ENCODE measurements at places on chromosomes 12 and 14.

GRCh38 chr12:67202011-67202677 is 67.0 kb upstream of the CAND1 start:
- DNase-seq = no peak

- peak; percentile 73 for DNase-seq
Observed at GRCh38 chr12:13179211-13180074, 17.1 kb upstream of the EMP1 start.

- no peak for DNase-seq
Observed at GRCh38 chr12:50467439-50467838, 37.3 kb upstream of the DIP2B start.

- DNase-seq = peak; percentile 20
Observed at GRCh38 chr14:63174760-63175191, 29.5 kb upstream of the RHOJ start.

- no peak for DNase-seq
Observed at GRCh38 chr12:103269946-103270345, 225.8 kb downstream of the C12orf42 start.

GRCh38 chr12:53389702-53390101 is 9.7 kb downstream of the SP1 start:
- no peak for DNase-seq

DNA sequence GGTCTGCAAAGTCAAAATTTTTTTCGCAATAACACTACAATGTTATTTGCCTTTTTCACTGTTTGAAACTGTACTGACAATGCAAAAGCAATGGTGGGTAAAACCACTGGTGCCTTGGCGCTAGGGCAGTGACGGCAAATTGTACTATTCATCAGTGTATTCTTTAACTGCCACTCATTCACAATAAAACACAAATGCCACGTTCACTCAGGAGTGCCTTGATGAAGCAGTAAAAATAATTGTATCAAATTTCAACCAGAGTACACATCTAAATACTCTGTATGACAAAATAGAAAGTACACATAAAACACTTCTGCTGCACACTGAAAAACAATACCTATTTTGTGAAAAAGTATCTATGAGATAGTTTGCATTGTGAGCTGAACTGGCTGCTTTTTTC is 17.8 kb downstream of the DCAF5 start:
- no peak for DNase-seq

GRCh38 chr12:12083688-12084087 is 12.9 kb downstream of the BCL2L14 start:
- no peak for DNase-seq

DNA sequence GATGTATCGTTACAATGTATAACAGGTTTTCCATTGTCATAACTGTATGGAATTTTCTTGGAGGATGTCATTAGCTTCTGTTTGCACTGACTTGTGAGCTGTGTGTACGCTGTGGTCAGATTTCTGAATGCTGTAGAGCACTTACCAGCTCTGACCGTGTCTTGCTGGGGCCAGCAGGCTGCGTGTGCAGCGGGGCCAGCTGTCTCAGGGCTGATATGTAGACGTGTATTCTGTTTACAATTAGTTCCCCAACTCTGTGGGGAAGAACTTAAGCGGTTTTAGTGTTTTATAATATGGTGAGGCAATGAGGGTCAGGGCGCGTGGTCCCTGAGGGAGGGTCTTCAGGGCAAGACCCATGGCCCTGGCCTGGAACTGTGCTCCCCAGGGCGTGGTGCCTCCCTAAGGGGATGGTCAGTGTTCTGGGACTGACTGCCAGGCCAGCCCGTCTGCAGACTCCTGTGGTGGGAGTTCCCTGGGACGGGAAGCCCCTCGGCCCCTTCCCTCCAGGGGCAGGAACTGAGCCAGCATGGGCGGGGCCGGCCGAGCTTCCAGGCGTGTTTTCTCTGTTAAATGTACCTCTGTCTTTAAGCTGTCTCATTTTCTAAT is 18.7 kb downstream of the XRCC3 start:
- DNase-seq = peak; percentile 29

DNA sequence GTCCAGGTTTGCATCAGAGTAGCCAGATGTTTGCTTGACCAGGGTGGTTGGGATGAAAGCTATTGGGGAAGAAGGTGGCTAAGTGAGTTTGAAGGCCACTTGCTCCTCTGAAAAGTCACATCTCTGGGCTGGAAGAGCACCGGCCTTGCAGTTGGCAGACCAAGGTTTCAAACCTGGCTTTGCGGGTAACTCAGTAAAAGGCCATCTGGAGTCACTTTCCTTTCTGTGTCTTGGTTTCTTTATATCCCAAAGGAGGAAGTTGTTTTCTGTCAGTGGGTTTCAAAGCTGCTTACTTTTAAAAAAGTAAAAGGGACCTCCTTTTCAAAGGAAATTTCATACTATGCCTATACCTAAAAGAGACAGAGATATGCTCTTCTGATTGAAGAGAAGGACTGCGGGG is 26.2 kb upstream of the CMA1 start:
- DNase-seq = no peak

DNA sequence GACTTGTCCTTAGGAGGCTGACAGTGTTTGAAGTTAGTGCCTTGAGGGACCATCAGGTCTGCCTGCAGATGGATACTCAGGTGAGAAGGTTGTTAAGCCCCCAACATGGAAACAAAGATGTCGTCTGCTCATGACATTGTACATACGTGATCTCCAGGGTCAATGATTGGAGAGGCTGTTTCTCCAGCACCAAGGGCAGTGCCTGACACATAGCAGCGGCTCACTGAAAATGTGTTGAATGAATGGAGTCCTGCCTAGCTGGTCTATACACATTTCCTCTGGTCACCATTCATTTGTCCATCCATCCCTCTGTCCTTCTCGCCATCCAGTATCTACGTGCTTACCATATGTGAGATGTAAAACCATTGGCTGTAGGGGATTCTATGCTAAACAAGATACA is 7.1 kb downstream of the CCDC177 start:
- no peak for DNase-seq

GRCh38 chr12:91818227-91819131 is 327.2 kb downstream of the BTG1 start:
- no peak for DNase-seq

DNA sequence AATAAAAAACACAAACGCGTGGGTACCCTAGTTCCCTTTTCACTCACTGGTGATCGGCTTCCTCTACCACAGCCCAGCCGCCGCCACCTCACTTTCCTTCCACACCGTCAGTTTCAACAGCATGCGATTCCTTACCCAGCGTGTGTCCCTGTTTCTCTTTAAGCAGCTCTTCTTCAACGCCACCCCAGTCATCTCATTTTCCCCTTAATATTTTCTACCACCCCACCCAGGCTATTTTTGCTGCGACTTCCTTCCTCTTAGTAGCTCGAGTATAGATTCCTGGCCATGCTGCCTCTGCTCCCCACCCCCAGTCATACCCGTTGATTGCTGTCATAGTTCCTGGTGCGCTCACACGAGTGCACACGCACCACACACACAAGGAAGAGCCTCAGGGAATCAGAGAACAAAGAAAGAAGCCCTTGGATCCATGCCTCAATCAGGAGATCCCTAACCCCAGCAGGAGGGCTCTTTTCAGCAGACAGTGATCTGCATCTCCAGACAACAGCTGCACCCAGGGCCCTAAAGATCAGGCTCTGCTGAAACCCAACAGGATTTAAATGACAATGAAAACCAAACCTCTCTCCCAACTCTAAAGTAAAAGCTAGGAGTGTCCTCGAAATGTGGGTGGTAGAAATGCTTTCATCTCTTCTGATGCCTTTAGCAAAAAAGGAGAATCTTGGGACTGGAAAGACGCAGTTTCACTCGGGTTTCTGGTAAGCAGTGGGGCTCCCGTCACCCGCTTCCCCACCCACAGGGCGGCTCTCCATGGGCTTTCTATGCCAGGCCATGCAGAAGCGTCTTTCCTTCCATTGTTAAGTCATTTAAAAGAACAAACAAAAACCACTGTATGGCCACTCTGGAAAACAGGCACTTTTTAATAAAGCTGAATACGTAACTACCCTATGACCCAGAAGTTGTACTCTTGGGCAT is 23.8 kb downstream of the VPS37B start:
- no peak for DNase-seq

GRCh38 chr12:57497223-57498131 is 9.6 kb downstream of the MARS1 start:
- DNase-seq = no peak

DNA sequence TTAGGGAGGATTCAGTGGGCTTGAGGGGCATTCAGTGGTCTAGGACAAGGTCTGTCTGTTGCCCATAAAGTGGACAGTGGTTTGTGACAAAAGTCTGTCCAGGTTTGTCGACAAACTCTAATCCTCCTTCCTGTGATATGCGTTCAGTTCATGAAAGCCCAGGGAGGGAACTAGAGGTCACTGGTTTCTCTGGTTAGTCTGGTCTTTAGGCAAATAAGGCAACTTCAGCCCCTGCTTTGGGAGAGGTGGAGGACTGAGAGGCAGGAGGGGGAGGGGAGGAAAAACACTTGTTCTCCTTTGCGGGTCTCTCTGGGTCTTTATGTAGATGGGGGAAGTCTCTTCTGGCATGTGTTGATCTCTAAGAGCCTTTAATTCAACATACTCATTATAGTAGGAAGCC is 235.1 kb upstream of the PWP1 start:
- DNase-seq = no peak

DNA sequence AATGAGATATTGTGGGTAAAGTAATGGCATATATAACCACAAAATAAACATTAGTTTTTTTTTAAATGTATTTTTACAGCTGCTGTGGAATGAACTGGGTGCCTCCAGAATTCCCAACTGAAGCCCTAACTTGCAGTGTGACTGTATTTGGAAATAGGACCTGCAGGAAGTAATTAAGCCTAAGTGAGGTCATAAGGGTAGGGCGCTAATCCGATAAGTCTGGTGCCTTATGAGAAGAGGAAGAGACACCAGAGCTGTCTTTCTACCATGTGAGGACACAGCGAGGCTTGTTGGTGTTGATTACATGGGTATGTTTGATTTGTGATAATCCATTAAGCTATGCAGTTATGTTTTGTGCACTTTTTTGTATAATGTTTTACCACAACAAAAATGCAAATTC is 136.8 kb downstream of the TPH2 start:
- no peak for DNase-seq

DNA sequence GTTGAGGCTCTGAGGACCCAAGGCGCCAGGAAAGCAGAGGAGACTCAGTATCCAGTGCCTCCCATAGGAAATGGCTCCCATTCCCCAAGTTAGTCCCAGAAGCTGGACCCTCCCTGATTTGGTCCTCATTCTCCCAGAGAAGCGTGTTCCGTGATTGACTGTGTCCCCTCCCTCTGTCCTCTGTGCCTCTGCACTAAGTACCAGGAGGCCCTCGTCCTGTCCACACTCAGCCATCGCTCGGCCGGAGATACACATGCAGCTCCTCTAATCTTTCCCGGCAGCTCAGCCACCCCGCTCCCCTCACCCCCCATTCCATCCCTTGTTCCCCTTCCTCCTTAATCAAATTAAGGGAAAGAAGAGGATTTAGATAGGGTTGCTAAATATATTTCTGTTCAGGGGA is 28.3 kb upstream of the ATP2A2 start:
- no peak for DNase-seq

GRCh38 chr12:79954037-79954610 is 19.2 kb upstream of the PPP1R12A start:
- no peak for DNase-seq

GRCh38 chr14:87873741-87874140 is 119.2 kb downstream of the GALC start:
- no peak for DNase-seq

GRCh38 chr14:90576581-90576980 is 179.8 kb downstream of the CALM1 start:
- DNase-seq = no peak

DNA sequence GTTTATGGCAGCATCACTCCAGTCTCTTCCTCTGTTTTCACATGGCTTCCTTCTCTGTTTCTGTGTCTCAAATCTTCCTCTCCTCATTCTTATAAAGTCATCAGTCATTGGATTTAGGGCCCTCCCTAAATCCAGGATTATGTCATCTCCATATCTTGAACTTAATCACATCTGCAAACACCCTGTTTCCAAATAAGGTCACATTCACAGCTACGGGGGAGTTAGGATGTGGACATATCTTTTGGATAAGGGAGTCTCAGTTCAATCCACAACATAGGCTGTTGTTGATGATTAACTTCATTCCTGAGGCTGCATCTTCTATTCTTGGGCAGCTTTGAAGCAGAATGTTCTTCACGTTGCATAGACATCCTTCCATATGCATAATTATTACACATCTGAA is 40.3 kb upstream of the NTF3 start:
- DNase-seq = no peak

DNA sequence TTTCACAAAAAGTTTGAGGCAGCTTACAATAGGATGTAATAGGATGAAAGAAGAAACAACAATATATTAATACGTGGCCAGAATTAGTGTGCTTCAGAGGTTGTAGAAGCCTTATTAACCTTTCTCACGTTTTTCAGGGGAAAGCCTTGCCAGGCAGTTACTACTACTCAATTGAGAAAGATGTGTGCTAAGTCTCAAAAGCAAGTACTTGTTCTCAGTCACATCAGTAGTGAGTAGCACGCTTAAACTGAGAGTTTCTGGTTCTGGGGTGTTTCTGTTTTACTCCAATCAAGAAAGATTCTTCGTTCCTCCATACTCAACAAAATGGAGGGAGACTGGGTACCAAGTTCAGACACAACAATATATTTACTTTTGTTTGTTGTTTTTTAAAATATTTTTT is 38.7 kb downstream of the KLC1 start:
- no peak for DNase-seq

DNA sequence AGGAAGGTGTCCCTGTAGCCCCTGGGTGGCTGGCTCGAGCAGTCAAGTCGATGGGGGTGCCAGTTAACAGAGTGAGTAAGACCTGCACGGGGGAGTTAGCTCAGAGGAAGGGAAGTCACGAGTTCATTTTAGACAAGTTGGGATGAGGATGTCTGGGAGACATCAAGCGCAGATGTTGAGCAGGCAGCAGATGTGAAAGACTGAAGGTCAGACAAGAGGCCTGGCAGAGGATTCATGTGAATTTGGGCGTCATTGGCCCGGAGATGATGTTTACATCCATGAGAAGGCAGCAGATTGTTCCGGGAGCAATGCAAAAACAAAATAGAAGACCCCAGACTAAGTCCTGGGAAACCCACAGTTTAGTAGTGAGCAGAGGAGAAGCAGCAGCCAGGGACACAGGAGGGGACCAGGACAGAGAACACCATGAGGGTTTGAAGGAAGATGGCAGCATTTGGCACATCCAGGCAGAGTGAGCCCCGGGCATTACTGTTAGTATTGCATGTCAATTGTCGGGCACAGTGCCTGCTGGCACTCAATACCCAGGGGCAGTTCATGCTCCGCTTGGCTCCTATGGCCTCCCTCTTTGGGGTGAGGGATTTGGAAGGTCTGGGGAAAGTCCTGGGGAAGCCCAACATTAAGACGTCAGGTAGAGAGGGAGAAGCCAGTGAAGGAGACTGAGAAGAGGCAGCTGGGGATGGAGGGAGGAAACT is 15.1 kb downstream of the LTBP2 start:
- no peak for DNase-seq

DNA sequence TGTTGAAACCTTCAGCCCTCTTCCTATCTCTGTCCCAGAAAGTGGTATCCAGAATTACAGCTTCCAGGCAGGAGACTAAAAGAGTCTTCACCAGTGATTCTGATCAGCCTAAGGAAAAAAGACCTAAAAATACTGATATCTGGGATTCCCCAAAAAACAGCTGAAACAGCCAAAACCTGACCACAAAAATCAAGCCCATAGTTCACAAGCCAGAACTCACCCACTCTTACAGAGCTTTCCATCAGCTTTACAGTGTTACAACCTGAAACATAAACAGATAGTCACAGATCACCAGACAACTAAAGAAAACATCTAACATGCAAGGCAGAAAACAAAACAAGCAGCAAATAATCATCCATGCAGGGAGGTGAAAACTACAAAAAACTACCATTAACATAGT is 26.0 kb upstream of the TSPAN8 start:
- no peak for DNase-seq
